Spinal cord (tissue), 10 donors: ENCODE measurements at places on chromosomes 16 and 17.

GRCh38 chr16:51524555-51525373, 373.7 kb upstream of the SALL1 start:
- DNase-seq: no peak

GRCh38 chr16:61390965-61391637, 645.1 kb downstream of the CDH8 start:
- no peak for DNase-seq

DNA sequence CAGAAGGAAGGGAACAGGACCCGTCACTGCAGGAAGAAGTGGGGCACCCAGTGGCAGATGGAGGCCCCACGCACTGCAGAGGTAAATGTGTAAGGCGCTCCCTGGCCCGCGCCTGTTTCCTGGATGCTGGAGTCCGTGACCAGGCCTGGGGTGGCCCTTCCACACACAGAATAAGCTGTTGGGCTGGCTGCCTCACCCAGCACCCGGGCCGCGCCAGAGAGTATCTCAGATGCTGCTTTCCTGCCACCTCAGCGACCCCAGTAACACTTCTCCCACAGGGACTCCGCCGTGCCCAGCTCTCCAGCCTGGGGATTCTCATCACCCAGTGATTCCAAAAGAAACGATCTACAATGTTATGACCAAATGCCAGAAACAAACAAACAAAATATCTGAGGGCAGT, 1993.1 kb downstream of the TP53TG3F start:
- no peak for DNase-seq

- DNase-seq: no peak
These were observed 23.0 kb upstream of the PLCG2 start for GRCh38 chr16:81755915-81756614.
